GM12878 (cell line): ENCODE measurements at places on chromosomes 12 and 14. TPM values are rescaled to one million over a fixed set of nuclear protein-coding genes. Genes with fewer than 3 reads are reported as not detected.
A peak's percentile ranks its signal among the peaks of the same experiment; 100 is the strongest.

NCOR2 gene
- 164 and 179 TPM in 2 replicates for total RNA-seq

GUCY2C gene
- total RNA-seq = 0.08 TPM in 1 of 2 replicates, not detected in the other

IRAK4 gene
- total RNA-seq = 17.8 and 18.8 TPM in 2 replicates

SCNN1A gene
- total RNA-seq = 0.56 and 0.69 TPM in 2 replicates

RFX4 gene
- not detected in 2 replicates for total RNA-seq

ERP27 gene
- 0.93 and 1.1 TPM in 2 replicates for total RNA-seq

RTN1 gene
- total RNA-seq = 0.27 TPM in 1 of 2 replicates, not detected in the other

GDF3 gene
- total RNA-seq = not detected in 2 replicates

COCH gene
- 5.5 and 6.8 TPM in 2 replicates for total RNA-seq

MANSC4 gene
- 0.21 TPM in 1 of 2 replicates, not detected in the other for total RNA-seq

DNA sequence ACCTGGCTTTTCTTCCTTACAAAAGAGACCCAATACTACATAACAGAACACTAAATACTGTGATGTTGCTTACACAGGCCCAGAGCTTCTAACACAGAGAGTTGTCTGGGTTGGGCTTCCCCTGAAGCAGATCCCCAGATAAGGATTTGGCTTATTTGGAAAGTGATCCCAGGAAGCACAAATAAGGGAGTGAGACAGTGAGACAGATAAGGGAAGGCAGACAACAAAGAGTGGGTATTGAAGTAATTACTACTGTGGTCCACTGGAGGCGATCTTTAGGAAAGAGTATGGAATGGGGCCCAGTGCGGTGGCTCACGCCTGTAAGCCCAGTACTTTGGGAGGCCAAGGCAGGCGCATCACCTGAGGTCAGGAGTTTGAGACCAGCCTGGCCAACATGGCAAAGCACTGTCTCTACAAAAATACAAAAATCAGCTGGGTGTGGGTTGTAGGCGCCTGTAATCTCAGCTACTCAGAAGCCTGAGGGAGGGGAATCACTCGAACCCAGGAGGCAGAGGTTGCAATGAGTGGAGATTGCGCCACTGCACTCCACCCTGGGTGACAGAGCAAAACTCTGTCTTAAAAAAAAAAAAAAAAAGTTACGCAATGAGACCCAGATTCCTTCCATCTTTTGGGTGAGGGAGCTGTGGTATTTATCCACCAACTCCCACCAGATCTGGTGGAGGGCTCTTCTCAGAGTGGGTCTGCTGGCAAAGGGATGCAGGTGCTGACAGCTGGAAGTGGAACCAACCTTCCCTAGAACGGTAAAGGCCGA is 10.2 kb upstream of the C12orf43 start:
- no peak for DNase-seq

DNA sequence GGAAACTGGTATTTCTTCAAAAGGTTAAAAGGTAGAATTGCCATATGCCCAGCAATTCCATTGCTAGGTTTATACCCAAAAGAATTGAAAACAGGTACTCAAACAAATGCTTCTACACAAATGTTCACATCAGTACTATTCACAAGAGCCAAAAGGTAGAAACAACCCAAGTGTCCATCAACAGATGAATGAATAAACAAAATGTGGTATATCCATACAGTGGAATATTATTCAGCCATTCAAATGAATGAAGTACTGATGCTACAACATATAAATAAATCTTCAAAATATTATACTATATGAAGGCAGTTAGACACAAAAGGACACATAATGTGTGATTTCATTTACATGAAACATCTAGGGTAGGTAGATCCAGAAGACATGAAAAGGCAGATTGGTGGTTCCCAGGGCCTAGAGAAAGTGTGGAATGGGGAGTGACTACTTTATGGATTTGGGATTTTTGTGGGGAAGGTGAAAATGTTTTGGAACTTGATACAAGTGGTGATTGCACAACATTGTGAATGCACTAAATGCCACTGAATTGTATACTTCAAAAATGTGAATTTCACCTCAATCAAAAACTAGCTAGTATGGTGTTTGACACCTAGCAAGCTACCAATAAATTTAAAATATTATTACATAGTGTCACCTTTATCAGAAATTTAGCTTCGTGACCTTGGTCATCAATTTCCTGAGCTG is 41.7 kb downstream of the LIN52 start:
- DNase-seq = no peak

GRCh38 chr14:56268673-56269072 is 150.5 kb downstream of the PELI2 start:
- DNase-seq = no peak

DNA sequence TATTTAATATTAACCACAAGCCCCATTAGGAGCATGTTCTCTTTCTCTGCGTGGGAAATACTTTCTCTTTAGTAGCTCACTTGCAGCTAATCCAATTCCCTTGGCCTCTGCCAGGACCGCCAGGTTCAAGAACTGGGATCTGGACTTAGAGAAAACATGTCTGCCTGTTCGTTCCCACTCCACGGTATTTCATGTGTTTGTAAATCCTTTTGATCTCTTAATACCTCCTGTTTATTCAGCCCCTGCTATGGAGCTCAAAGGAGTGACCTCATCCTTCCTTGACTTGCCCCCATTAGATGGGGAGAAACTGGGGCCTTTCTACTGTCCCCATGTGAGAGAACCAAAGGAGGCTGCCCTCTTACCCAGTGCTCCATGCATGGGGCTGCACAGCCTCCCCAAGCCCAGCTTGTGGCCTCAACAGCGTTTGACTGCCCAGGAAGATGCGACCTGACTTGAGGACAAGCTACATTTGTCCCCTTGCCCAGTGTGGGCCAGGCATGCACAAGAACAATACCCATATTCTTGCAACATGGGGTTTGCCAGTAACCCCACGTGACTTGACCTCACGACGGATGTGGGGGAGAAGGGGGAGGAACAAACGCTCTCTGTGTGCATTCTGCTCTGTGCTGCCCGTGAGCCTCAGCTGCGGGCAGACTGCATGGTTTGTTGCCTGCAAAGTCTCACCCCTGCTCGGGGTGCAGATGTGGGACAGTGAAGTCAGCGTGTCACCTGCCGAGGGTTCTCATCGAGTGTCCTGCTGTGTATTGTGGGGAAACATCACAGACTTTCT is 30.3 kb downstream of the CD9 start:
- DNase-seq = peak; percentile 69

DNA sequence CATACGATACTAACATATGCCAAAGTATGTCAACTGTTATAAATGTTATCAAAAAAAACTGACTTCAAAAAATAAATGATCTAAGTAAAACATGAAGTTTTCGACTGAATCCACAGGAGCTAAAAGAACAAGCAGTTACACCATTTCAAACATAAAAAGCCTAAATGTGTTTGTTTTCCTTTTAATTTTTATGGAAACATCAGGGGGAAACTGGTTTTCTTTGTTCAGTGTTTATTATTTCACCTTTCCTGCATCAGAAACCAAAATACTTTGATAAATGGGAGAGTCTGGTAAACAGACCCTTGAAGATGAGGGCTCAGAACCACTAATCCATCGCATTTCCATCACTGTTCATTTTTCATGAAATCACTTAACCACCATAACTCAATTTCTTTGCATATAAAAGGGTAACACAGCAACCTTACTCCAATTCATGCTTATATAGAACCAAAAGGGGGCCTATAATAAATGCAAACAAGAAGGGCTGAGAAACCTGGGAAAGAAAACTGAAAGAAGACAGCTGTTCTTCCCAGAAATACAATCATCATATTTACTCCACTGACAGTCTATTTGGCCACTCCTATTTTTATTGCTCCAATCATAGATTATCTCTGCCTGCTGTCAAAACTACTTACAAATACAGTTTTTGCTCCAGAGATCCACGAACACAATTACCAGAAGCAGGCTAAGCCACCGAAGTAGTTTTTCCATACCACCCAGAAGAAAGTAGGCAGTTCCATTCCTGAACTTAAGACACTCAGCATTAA is 17.0 kb downstream of the FGD6 start:
- no peak for DNase-seq

DNA sequence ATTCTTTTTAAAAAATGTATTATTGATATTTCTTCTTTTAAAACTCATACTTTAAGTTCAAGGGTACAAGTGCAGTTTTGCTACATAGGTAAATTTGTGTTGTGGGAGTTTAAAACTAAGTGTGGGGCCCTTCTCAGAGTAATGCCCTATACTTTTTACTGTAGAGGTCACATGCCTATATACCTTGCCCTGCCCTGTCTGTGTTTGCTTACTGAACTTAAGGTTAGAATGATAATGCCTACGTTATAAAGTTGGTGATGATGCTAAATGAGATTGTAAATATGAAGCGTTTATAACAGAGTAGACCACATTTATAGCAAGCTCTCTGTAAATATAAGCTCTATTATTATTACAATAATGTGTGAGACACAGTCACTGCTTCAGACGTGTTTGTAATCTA is 261.9 kb downstream of the RASSF9 start:
- DNase-seq = no peak

- no peak for DNase-seq
Observed at GRCh38 chr14:55221968-55222367, 30.6 kb upstream of the DLGAP5 start.

- no peak for DNase-seq
Observed at GRCh38 chr12:114689075-114689994, 5.4 kb upstream of the TBX3 start.

- no peak for DNase-seq
Observed at GRCh38 chr12:128853600-128854197, 421 bp downstream of the GLT1D1 start.

GRCh38 chr14:56152221-56152620 is 34.0 kb downstream of the PELI2 start:
- no peak for DNase-seq

DNA sequence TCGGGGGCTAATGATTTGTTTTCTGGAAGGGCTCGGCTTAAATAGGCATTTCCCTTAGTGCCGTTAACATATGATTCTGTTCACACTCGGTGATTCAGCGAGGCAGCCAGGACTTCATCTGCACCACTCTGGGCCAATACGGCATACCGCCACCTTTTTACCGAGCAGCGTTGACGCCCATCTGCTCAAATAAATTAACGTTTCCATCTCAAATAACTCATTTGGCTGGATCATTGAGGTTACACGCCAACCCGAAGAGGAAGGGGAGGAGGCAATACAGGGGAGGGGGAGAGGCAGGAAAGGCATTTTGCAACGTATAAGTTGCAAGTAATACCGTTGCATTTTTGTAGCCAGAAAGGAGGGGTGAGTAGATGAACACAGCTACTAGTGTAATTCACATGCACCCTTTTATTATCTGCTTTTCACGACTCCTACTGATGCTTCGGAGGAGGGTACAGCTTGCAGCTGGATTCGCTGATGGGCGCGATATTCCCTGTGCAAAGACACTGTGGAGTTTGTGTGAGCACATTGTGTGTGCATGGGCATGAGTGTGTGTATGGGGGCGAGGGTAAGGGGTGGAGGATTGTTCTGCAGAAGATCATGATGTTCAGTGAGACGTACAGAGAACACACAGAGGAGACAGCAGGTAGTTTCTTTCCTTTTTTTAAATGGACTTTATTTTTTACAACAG is 45.9 kb downstream of the MAP1LC3B2 start:
- DNase-seq = no peak

DNA sequence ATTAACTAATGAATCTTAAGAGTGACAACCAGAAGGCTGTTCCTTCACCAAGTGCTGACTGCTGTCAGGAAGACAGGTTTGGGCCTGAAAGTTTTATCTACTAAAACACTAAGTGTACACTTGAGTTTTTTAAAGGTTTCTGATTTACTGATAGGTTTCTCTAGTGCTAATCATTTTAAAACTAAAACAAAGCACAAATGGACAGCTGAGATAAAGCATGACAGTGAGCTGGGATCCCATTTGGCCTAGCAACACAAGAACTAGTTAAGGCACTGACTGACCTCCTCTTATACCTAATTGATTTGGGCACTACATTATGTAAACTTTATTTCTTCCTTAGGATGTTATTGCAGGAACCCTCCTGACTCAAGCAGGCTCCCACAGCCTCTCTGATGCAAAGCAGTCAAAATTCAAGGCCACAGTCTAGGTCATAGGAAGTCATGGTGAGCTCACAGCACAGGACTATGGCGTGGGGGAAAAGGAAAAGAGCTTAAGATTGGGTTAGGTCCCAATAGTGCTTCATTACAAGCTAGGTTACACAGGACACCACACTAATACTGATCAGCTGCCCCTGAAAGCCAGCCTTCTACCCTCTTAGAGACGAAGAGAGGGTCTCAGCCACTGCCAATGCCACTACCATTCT is 3.5 kb downstream of the STXBP6 start:
- DNase-seq = no peak

DNA sequence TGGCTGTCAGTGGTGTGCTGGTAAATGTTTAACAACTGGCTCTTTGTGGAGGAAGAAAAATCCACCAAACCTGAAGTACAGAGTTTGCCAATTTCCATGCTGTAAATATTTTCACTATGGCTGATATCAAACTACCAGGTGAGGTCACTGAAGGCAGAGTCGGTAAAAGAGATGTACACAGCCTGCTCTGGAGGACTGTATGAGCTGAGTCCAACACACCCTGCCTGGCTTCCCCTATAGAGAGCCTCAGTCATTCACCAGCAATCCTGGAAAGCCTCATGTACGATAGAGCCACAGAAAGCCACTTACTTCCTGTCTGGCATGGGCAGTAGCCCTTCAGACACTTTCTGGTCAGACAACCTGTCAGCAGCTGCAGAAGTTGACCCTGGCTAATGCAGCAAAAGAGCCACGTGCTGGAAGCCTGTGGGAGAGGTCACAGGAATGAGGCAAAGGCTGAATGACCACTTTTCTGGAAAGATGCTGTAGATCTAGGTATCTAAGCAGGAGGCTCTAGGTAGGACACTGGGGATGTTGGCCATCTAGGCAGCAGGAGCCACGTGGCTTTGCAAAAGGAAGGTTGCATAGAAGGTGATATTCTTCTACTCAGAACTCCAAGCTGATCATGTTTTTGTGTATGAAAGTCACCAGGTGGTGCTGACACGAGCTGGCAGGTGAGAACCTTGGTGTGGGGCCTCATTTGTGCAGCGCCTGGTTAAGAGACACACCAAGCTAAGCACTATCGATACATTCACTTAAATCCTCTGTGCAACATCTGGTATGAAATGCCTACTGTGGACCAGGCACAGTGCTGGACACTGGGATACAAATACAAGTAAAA is 553.9 kb downstream of the VRK1 start:
- DNase-seq = no peak

DNA sequence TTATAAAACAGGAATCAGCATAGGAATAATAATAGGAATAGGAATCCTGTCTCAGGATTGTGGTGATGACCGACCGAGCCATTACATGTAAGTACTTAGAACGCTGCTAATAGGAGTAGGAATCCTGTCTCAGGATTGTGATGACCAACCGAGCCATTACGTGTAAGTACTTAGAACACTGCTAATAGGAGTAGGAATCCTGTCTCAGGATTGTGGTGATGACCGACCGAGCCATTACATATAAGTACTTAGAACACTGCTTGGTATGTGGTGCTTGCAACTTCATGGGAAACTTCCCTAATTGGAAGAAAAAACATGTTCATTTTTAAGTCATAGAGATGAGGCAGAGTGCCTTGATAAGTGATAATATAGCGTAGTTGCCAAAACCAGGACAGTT is 30.0 kb downstream of the ELK3 start:
- DNase-seq = no peak

GRCh38 chr12:24252602-24253001 is 303.1 kb upstream of the SOX5 start:
- no peak for DNase-seq

DNA sequence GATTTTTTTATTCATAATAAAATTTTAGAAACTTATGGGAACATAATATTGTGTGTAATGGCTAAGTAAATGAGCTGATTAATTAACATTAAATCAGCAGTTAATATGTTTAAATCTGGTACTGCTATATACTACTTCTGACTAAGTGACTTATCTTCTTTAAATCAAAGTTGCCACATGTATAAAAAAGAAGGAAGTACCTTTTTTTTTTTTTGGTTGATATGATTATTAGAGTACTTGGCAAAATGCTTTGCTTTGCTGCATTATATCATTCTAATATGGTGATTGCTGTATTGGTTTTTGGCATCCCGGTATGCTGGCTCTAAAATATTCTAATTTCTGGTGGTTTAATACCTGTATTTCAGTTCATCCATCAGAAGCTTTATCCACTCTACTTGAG is 319.1 kb upstream of the RGS6 start:
- DNase-seq = no peak
